ENCODE measurements at places on chromosomes 5 and 9.

DNA sequence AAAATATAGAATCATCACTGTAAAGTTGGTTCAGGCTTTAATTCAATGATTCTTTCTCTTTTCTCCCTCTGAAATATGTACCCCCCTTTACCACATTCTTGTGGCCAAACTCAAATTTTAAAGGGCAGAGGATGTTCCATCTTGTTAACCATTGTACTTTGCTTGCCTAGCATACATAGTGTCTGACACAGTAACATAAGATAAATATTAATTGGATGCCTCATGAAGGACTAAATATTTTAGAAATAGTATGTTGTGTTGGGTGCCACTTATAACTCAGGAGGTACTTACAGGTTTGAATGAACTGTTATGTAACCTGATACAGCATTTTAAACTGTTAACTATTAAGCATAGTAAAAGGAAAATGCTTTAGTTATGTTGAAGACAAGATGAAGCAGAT, 71.5 kb downstream of the NIPBL start:
- DNase-seq, result no peak

DNA sequence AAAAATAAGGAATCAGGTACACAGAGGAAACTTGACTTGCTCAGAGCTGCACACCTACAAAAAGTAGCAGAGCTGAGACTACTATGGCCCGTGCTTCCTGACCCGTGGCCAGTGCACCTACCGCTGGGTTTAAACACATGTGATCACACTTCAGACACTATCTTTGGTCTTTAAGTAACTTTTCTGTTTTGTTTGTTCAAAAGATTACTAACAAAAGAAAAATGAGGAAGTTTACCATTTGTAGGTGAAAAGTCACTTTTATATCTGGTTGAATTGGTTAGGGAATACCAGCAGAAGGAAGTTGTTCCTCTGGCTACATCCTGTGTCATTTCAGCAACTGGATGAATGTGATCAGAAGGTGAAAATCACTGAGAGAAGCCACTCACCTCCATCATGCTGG, 6.5 kb upstream of the SYK start:
- no peak for DNase-seq

- DNase-seq, result no peak
These were observed 15.9 kb downstream of the NFIL3 start for GRCh38 chr9:91407580-91408318.

DNA sequence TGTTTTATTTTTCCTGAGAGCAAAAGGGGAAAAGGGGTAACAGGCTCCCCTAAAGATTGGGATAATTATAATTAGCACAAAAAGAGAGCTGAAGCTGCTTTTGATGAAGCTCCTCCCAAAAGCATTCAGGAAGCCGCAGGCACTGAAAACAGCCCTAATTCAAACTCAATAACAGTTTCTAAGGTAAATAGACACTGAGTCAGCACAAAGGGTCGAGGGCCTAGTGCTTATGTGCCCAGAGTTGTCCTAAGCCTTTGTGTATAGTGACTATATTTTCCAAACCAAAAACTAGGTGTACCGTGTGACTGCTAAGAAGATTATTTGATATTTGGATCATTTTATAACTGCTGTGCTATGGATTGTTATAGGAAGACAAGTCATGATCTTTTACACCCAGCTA, 67.7 kb downstream of the HMHB1 start:
- no peak for DNase-seq

GRCh38 chr5:167764641-167765289, 526.7 kb upstream of the WWC1 start:
- DNase-seq, result no peak

DNA sequence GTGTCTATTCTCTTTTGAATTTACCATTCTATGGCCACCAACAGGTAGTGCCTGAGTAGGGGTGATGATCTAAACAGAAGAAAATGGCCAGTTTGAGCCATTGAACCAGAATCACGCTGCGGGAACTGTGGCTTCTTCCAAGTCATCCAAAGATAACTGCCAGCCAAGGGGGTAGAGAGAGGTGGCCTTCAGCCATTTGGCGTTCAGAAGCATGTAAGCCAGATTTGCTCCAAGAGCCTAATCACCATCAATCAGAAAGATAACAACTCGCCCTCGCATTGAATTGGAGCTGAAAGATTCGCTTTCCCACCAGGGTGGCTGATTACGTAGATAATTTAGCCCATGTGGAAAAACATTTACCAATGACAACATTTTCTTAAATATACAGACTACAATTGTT, 1302.7 kb upstream of the DMAC1 start:
- DNase-seq, result no peak

DNA sequence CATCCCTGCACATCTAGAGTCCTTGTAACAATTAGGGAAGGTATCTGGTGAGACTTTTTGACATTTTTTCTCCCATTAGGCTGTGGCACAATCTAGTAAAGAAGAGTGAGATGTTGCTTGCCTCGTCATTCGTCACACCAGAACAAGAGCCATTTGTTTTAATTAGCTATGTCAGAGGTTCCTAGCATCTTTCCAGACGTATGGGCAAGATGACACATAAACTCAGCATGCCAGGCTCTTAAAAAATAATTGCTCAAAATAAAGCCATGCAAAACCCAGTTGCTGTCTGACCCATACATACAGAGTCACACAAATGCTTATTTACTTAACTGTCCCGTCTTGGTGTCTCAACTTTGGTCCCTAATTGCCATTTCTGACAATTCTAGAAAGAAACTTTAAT, 125.9 kb downstream of the TRPM3 start:
- no peak for DNase-seq

- DNase-seq, result no peak
These were observed 1.6 kb upstream of the SEC16A start for GRCh38 chr9:136484153-136485048.

DNA sequence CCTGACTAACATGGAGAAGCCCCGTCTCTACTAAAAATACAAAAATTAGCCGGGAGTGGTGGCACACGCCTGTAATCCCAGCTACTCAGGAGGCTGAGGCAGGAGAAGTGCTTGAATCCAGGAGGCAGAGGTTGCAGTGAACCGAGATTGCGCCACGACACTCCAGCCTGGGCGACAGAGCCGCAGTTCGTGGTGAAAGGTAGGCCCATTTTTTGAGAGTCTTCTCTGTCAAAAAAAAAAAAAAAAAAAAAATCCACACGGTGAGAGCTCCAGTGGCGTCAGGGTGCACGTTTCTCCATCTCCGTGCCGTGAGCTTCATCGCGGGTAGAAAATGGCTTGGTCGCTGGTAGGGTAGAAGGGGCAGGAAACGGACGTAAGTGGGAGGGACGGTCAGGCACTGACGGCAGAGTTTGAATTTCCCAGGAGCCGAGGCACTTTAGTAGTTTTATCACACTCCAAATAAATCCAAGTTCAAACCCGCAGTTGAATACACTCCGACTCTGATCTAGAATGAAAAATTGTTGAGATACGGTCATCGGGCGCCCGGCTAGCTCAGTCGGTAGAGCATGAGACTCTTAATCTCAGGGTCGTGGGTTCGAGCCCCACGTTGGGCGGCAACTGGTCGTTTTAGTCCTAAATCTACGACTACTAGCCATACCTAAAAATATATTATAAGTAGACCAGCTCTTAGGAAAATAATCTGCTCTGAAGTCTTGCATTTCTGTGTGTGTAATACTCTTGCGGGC, 2.4 kb upstream of the TRIM7 start:
- DNase-seq, result peak; percentile 92

DNA sequence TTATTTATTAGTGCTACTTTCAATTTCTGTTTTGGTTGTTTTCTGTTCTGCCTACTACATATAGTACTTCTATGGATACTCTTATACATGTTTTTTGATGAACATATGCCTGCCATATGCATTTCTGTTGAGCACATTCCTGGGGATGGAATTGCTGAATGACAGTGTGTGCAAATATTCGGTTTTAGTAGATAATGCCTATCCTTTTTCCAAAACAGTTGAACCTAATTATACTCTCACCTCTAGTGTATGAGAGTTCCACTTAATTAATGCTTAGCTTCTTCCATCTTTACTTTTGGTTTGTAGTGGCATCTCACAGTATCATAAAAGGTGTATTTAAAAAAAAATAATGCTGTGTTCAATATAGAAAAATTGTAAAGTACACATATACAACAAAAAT, 96.8 kb downstream of the ADGRV1 start:
- DNase-seq, result no peak

DNA sequence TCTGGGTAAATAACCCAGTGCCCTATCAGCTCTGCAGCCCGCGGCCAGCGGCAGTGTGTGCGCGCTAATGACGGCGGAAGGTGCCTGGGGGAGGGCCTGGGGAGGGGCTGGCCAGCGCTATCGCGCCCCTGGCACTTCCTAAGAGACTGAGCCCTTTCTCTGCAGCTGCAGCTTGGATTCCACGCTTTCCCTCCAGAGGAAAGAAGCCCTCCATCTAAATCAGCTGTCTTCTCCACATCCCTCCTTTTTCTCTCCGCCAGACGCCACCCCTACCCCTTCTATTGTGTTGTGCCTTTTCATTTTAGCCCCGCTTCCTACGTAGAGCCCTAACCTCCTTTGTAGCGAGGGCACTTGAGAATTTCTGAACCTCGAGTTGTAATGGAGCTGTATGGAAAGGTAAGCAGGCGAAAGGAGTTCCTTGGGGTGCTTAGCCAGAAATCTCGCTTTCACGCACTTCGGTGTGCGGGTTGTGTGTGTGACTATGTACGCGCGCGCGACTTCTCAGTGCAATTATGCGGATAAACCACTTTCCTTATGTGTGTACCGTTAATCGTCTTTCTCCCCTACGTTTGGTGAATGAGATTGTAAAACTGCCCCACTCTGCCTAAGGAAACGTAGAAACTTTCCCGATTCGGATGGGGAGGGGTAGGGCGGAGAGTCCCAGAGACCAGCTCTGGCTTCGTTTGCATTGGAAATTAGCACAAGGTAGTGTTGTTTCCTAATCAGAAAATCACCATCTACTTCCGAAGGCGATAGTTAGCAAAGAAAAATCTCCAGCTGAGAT, 664 bp upstream of the RAB3C start:
- no peak for DNase-seq

DNA sequence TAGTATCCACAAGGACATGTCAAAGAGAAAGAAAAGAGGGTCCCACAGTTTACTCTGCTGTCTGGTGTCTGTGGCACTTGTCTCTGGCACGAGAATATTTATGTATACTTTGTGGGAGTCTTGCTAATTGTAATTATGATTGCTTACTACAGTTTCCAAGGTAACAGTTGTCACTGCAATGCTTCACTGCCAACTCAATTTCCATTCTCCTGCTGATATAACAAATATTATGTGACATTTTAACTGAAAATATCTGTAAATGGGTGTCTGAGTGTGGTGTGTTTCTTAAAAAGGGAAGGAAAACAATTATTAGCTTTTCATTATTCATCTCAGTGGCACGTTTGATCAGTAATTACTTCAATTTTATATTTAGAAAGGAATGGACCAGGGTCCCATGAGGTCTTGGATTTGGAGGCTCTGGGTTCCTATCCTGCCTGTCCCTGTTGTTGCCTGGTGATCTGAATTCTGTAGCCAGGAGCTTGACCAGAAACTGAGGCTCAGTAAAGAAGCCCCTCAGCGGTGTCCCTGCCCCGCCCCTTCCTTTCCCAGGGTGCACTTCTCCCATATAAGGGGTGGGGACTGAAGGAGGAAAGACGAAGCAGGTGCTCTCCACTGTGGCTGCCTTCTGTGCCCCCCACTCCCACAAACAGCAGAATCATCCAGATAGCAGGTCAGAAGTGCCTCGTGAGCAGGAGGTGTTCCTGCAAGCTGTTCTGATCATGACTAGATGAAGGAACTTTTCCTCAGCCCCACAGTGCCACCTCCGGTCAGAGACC, 137.3 kb upstream of the KIF2A start:
- DNase-seq, result no peak

DNA sequence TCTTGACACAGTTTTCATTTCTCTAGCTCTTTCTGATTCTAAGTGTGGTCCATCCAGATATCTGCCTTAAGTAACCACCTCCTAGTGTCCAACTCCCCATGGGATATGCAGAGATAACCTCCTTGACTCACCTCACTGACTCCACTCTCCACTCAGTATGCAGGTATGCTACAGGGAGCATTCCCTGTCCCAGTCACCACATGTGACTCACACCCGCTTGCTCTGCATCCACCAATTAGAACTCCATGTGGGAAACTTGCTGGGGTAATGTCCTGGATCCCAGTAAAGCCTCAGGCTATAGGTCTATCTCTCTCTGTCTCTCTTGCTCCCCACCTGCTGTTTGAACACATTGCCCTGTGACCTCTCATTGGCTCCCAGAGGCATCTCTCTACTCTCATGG, 563.9 kb downstream of the HTR1A start:
- no peak for DNase-seq

DNA sequence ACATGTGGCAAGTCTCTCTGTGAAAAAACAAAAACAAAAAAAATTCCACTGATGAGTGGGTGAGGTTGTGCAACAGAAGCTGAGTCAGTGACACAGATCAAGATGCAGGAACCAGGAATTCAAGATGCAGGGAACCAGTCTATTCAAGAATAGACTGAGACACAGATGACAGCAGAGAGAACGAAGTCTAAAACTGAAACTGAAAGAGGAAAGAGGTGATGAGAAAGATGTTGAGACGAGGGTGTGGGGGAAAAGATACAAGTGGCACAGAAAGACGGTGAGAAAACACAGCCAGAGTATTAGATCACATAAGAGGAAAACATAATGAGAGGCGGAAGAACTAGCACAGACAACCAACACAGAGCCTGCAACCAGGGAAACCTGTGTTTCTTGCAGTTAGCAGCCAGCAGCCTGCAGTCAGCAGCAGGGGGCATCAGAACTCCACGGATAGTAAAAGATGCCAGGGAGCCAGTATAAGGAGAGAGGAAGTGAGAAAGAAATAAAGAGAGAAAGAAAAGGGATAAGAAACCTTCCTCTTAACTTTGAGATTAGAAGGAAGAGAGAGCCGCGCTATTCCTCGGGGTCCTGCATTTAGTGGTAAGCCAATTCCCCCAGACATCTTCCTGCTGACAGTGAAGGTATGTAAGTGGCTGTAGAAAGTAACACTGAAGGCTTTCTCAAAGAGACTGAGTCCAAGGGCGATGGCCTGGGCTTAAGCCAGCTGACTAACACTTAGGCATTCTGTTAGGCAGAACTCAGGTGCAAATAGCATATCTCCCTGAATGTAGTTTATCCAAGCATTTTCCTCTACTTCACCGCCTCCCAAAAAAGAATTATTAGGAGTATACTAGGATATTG, 79.0 kb downstream of the TLR4 start:
- peak; percentile 67 for DNase-seq

DNA sequence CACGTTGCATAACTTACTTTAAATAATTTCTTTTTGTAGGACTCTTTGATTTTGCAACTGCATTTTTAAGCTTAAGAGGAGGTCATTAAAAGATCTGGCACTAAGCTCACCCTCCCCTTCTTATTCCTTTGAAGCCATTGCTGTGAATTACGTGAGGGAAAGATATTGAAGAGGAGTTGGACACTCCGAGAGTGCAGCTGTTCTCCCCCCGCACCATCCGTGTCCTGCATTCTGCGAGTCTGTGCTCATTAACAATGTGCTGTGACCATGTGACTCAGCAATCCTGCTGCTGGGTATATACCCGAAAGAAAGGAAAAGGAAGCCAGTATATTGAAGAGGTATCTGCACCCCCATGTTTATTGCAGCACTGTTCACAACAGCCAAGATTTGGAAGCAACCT, 40.0 kb downstream of the NXNL2 start:
- no peak for DNase-seq

GRCh38 chr9:131734165-131734610, 5.7 kb downstream of the RAPGEF1 start:
- peak; percentile 81 for DNase-seq

Data from activated CD4-positive, alpha-beta T cell treated with anti-CD3 and anti-CD28 coated beads, Interleukin-10, Interleukin-2, amounts not matched to agents 100 ng/mL and 50 ng/mL, durations not matched to agents 16 hours and 8 hours (primary cell).